Activated CD4-positive, alpha-beta T cell treated with anti-CD3 and anti-CD28 coated beads for 48 hours (primary cell): ENCODE measurements at places on chromosomes 16 and 17.

GRCh38 chr17:14124854-14125253 lies 55.5 kb downstream of the COX10 start:
- no peak for DNase-seq

DNA sequence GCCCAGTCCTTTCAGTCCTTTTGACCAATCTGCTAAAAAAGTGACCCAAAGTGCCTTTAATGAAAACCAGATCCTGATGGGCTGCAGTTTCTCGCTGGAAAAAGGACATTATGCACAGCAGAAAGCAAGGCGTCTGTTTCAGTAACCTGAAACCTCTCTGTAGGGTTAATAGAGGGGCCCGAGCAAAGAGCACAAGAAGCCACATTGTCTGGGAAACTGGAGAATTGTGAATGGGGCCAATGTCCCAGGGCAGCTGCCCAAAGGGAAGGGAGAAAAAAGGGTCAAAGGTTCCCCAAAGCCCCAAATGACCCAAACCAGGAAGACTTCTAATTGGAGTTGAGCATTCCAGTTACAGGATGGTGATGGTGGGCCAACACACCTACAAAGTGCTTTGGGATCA lies 3.0 kb downstream of the OTOA start:
- no peak for DNase-seq

- peak; percentile 58 for DNase-seq
Measured at GRCh38 chr17:2724784-2725164, 13.2 kb upstream of the CLUH start.

- no peak for DNase-seq
Measured at GRCh38 chr16:27982184-27982583, 81.3 kb downstream of the GSG1L start.

GRCh38 chr16:61969077-61969382 lies 67.2 kb downstream of the CDH8 start:
- no peak for DNase-seq

DNA sequence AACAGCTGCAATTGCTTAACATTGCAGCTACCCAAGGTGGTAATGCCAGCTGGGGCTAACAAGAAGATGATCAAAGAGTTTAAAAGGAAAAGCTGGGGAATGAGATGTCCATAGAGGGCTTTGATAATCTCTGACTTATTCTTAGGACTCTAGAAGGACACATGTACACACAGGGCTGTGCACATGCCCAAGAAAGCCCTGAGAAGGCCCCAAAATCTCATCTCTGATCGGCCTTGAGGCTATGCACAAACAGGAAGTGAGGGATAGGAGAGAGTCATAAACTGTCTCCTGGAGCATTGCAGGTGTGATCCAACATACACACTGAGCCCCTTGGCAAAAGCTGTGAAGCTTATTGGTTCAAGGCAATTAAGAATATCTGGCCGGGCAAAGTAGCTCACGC lies 17.2 kb upstream of the RABEP1 start:
- no peak for DNase-seq

DNA sequence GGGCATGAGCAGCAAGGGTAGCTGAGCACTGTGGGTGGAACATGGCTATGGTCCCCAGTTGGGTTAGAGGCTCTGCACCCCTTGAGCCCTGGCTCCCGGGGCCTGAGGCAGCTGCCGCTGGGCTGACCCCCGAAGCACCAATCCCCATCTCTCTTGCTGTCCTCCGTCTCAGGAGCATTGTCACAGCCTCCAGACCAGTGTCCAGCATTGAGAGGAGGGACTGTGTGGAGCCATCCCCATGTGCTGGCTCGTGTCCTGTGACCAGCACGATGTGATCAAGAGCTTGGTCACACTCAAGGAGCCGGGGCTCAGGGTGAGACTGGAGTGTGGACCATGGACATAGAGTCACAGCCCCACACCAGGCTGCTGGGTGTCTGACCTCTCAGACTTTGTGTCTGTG lies 2.9 kb downstream of the SMTNL2 start:
- no peak for DNase-seq

DNA sequence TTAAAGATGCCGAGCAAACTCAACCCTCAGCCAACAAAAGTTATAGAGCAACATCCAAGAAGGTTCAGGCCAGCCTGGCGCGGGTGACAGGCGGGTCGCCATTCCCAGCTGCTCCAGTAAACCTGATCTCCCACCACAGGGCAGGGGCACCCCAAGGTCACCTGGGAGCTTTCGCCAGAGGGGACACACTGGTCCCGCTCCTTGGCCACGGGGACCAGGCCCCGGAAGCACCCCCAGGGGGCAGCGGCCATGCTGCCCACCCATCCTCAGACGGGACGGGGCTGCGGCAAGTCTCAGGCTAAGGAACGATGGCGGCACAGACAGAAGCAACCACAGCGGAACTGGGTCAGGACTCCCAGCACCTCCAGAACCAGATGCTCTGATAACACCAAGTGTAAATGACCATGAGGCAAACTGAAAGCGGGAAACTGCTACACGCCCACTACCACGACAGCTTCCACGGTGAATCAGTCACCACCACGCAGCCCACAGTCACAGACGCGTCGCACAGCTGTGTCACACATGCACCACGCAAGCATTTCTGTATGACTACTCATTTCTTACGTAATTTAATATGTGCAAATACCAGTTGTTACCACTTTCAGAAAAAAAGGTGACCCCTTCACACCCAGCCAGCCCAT lies 14.1 kb upstream of the CCDC154 start:
- peak; percentile 66 for DNase-seq

DNA sequence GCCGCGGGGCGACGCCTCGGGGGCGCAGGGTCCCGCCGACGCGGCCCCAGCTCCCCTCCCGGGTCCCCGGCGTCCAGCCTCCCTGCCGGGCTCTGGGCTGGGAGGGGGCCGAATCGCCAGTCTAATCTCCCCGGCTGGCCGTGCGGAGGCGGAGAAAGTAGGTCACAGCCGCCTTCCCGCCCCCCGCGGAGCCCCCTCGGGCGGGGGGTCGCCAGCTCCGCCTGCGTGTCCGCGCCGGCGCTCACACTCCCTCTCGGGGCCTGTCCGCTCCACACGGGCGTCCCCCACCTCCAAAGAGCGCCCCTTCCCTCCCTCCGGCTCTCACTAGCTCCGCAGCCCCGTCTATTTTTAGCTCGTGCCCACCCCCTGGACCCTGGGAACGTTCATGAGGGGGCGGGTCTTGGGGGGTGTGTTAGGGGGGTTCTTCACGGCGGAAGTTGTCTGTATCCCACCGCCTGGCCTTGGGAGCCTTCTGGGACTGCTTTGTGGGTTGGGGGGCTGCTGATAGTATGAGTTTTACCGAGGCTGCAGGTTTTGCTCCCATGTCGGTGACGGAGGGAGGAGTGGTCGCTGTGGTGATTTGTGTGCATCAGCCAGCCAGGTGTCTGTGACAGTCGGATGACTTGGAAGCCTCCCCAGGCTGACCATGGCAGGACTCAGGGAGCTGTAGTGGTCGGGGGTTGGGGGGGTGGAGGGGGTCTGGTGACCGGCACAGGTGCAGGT lies 1.1 kb downstream of the ATP1B2 start:
- DNase-seq = no peak

GRCh38 chr16:732936-733335 lies 6.0 kb downstream of the HAGHL start:
- no peak for DNase-seq

GRCh38 chr16:75252946-75253911 lies 1.8 kb upstream of the BCAR1 start:
- DNase-seq = no peak

- no peak for DNase-seq
Measured at GRCh38 chr17:51500454-51500853, 240.1 kb downstream of the UTP18 start.

GRCh38 chr17:811051-811784 lies 29.1 kb downstream of the MRM3 start:
- no peak for DNase-seq

- DNase-seq = no peak
Measured at GRCh38 chr16:3009568-3010390, 2.9 kb upstream of the CLDN9 start.

DNA sequence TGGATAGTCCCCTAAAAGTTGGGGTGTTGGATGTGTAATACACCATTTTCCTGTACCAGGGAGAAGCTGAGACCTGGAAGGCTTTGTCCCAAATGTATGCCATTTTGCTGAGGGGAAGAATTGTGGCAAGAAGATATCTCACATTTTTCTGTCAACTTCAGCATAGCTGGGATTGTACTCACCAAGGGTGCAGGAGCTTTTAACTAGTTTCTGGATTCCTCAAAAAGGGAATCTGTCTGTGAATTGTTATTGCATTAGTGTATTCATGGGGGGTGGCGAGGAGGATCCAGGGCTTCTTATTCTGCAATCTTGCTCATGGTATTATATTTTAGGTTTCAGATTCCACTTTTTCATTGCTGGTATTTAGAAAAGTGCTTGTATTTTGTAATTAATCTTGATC lies 208.2 kb upstream of the MYOCD start:
- DNase-seq = no peak

GRCh38 chr17:68576137-68576536 lies 25.0 kb downstream of the FAM20A start:
- DNase-seq = no peak

GRCh38 chr16:86366481-86366880 lies 143.8 kb upstream of the FOXF1 start:
- no peak for DNase-seq

GRCh38 chr16:48511716-48512115 lies 98.3 kb downstream of the N4BP1 start:
- DNase-seq = no peak

- peak; percentile 60 for DNase-seq
Measured at GRCh38 chr17:33049781-33050414, 58.3 kb downstream of the SPACA3 start.

DNA sequence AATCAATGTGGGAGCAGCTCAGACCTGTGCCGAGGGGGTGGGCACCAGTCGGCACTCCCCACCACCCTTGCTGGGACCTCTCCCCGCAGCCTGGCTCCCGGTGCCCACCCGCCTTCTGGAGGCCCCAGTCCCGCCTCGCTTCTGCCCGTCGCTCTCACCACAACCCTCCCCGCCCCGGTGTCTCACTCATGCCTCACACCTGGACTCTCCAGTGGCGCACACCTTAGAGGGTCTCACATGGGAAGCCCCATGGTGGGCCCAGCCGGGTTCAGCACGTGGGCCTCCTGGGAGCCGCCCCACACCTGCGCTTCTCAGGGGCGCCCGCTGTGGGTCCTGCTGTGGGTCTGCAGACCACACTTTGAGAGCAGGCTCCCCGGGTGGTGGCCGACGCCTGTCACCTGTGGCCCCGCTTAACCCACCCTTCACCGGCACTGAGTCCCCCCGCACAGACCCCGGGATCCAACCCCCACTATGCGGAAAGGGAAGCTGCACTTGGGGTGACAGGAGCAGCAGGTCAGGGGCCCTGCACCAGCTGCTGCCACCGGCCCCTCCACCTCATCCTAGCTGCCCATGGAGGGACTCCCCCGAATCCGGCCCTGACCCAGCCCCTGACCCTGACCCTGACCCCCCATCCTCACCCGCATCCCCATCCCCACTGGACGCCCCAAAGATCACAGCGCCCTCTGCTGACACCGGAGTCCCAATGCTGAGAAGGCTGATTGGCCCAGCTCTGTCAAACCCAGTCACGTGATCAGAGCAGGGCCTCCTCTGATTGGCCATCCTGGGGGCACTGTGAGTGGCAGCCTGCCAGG lies 27.4 kb upstream of the SLC38A10 start:
- peak; percentile 73 for DNase-seq

DNA sequence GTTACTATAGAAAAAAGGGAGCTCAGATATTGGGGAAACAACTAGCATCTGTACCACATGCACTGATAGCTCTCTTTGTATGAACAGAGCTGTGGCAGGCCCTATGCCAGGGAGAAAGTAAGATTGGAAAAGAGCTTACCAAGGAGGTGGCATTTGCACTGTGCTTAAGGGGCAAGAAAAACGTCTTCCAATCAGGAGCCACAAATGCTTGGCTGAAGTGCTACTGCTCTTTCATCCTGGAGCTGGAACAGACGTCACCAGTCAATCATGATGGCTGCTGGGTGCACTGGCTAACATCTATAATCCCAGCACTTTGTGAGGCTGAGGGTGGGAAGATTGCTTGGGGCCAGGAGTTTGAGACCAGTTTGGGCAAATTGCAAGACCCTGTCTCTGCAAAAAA lies 218.5 kb downstream of the SEC14L1 start:
- DNase-seq = no peak
